ENCODE measurements at places on chromosomes 1 and 21.
A peak's percentile ranks its signal among the peaks of the same experiment; 100 is the strongest.

GRCh38 chr1:213864091-213864490 lies 123.7 kb upstream of the PROX1 start:
- no peak for DNase-seq

- no peak for DNase-seq
Measured at GRCh38 chr1:108053270-108054013, 88.5 kb upstream of the VAV3 start.

DNA sequence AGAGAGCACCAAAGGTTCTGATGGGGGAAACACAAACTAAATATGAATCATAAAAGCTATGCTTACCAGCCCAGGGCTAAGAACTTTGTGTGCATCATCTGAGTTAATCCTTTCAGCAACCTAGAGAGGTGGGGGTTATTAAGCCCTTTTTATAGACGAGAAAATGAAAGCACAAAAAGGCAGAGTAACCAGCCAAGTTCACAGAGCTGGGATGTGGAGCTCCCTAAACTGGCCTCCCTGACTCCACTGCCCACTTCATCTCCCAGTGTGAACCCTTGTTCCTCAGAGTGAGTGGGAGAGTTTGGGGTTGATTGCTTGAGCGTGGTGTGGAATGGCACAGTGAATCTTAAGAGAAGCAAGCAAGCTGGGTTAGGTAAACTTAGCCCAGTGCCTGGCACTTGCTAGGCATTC lies 10.8 kb upstream of the BCAR3 start:
- no peak for DNase-seq

- no peak for DNase-seq
Measured at GRCh38 chr1:88401313-88401712, 282.8 kb upstream of the PKN2 start.

DNA sequence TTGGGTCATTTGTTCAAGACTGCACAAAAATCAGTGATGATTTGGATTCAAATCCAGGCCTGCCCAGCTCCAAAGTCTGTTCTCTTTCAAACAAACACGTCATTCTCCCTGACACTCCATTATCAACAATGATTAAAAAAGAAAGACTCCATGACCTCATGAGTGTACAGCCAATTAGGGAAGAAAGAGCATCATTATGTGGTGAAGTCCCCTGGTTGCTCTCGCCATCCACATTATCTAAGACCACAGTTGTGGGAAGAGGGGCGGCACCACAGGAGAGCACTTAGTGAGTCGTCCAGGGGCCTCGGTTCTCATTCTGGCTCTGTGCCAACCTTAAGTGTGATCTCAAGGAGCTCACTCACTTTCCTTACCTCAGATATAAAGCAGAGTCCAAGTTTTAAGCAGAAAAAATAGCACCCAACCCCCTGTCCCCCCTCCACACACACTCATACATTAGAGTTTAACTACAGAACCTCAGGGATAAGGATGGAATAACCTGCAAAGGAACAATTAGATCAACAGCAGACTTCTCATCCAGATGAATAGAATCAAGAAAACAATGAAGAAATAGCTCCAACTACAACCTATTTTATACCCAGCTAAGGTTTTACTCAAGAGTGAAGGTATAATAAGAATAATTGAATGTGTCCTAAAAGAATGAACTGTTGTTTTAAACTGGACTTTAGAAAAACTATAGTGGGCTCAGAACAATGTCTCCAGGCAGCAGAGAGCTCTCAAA lies 47.8 kb downstream of the COL6A1 start:
- no peak for DNase-seq

GRCh38 chr1:157771661-157772425 lies 5.1 kb downstream of the FCRL2 start:
- no peak for DNase-seq

- peak; percentile 55 for DNase-seq
Measured at GRCh38 chr1:203342192-203342940, 8.6 kb downstream of the FMOD start.

- DNase-seq: peak; percentile 50
Measured at GRCh38 chr21:29376556-29376955, 77.8 kb downstream of the BACH1 start.

GRCh38 chr1:246160374-246160773 lies 346.7 kb downstream of the SMYD3 start:
- no peak for DNase-seq

- DNase-seq: peak; percentile 44
Measured at GRCh38 chr1:32754317-32755097, 51.9 kb upstream of the SYNC start.

- DNase-seq: no peak
Measured at GRCh38 chr1:87154384-87154783, 174.3 kb upstream of the LMO4 start.

DNA sequence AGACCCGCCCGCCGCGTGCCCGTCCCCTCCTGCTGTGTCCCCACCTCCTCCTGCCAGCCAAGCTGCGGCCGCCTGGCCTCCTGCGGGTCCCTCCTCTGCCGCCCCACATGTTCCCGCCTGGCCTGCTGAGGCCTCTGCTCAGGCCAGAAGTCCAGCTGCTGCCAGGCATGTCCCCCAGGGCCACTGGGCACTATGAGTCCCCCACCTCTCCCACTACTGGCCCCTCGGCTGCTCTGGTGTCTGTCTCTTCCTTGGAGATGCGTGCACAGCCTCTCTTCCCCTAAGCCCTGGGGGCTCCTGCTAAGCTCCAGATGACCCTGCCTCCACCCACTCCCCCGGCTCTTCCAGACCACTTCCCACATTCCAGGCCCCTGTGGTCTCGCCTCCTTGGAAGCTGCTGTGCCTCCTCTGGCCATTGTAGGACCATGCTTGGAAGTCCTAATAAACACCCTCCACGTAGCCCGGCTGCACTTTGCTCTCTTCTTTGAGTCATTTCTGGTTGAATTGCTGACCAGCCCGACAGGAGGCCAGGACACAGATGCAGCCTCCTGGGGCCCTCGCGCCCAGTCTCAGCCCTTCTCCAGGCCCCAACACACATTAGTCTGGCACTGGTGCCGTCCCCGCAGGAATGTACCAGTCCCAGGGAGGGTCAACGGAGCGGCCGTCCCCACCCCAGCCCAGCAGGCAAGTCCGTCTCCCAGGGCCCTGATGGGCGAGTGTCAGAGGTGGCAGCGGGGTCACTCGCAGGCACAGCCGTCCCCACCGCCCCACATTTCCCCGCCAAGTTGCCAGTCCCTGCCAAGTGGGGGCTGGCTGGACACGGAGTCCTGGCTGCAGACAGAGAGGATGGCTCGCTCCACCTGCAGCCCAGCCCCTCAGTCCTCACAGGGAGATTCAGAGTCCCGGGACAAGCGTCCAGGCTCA lies 1.1 kb downstream of the KRTAP10-12 start:
- DNase-seq: no peak

DNA sequence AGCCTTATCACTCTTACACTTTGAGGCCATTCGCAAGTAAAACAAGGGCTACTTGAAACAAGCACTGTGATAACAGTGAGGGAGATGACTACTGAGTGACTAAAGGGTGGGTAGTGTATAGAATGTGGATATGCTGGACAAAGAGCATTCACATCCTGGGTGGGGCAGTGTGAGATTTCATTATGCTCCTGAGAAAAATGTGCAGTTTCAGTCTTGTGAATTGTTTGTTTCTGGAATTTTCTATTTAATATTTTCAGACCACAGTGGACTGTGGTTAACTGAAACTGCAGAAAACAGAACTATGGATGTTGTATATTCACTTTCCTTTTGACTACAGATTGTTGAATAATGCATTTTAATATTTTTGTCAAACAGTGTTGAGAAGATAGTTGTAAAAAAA lies 25.1 kb upstream of the B3GALT2 start:
- peak; percentile 2 for DNase-seq

GRCh38 chr21:17964716-17965115 lies 145.6 kb upstream of the C21orf91 start:
- DNase-seq: no peak

GRCh38 chr1:58824753-58825389 lies 41.0 kb upstream of the JUN start:
- no peak for DNase-seq

DNA sequence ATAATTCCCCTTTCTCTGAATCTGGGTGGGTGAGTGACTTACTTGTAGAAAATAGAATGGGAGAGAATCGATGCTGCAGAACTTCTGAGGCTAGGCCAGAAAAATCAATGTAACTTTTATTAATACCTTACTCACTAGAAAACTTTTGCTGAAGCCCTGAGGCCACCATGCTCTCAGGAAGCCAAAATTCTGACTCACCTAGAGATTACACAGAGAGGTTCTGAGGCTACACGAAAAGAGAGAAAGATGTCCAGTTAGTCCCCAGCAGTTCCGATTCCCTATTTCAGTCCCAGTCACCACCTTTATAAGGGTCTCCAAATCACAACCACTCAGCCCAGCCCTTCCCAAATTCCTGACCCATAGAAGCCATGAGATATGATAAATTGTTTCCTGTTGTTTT lies 135.2 kb downstream of the NTPCR start:
- no peak for DNase-seq

GRCh38 chr1:63643517-63643916 lies 50.3 kb downstream of the PGM1 start:
- no peak for DNase-seq

GRCh38 chr1:111734856-111735255 lies 4.3 kb downstream of the INKA2 start:
- no peak for DNase-seq

- DNase-seq: no peak
Measured at GRCh38 chr1:241939798-241940197, 17.8 kb upstream of the BECN2 start.

GRCh38 chr1:2564815-2565374 lies 8.7 kb downstream of the TNFRSF14 start:
- no peak for DNase-seq

DNA sequence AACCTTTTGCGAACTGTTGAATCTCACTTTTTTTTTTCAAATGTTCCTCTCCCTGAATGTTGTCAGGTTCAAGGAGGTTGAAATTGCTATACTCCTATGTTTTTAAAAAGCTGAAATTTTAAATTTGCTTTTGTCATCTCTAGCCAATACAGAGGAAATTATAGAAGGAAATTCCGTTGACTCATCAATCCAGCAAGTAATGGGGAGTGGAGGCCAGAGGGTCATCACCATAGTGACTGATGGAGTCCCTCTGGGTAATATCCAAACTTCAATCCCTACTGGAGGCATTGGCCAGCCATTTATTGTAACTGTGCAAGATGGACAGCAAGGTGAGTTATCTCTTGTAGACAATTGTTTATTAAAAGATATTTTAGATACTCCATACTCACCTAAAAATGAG lies 36.3 kb downstream of the GABPB2 start:
- no peak for DNase-seq

GRCh38 chr1:17752356-17752755 lies 2.8 kb upstream of the ACTL8 start:
- no peak for DNase-seq

GRCh38 chr1:231836227-231836893 lies 209.8 kb downstream of the DISC1 start:
- DNase-seq: no peak

- no peak for DNase-seq
Measured at GRCh38 chr1:202200669-202201068, 7.1 kb downstream of the LGR6 start.

- no peak for DNase-seq
Measured at GRCh38 chr1:176656257-176656995, 193.5 kb downstream of the PAPPA2 start.

DNA sequence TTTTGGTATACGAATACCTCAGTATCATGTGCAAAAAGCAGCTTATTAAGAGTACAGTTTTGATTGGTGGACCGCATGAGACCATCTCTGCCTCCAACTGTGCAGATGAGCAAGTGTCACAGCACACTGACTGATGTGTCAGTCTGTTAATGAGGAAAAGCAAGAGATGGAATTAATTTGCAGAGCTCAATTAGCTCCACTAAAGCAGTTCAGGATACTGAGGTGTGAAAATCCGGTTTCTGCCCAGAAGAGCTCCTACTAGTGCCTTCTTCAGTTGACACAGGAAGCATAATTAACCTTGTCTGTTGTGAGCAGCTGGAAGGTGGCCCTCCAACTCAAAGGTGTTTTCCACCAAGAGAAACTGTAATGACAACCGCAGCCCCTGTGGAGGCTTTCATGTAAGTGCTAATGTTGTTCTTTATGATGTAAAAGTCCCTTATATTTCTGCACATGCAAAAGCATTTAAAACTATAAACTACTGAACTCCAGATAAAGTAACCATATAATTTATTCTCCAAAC lies 44.3 kb downstream of the PCNX2 start:
- DNase-seq: no peak

DNA sequence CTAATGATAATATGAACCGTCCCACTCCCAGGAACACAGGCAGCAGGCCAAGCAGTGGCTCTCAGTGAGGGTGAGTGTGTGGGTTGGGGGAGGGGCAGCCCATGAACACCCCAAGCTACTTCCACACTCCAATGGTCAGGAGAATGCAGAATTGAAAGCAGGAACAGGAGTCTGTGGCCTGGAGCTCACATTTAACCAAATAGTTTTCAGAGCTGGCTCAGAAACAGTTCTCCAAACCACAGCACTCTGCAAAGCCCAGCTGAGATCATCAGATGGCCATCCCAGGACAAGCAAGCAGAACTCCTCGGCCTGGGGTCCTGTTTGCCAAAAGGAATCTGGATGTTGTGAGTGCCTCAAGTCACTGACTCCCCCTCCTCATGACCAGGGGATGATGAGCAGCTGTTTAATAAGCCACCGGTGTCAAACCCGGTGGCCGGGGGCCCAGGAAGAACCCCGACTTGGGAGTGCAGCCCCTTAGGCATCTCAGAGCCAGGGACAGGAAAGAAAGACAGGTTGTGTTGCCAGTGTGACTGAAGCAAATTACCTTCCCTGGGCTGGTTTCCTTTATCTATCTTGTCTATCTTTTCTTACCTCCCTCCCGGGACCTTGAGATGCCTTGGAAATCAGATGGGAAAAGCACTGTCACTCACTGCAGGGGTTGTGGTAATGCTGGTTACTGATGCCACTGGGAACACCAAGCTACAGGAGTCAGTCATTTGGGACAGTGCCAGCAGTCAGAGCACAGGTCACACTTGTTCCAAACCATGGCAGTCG lies 20.4 kb downstream of the DEGS1 start:
- DNase-seq: no peak

GRCh38 chr1:145979746-145980456 lies 15.4 kb downstream of the POLR3GL start:
- peak; percentile 55 for DNase-seq

DNA sequence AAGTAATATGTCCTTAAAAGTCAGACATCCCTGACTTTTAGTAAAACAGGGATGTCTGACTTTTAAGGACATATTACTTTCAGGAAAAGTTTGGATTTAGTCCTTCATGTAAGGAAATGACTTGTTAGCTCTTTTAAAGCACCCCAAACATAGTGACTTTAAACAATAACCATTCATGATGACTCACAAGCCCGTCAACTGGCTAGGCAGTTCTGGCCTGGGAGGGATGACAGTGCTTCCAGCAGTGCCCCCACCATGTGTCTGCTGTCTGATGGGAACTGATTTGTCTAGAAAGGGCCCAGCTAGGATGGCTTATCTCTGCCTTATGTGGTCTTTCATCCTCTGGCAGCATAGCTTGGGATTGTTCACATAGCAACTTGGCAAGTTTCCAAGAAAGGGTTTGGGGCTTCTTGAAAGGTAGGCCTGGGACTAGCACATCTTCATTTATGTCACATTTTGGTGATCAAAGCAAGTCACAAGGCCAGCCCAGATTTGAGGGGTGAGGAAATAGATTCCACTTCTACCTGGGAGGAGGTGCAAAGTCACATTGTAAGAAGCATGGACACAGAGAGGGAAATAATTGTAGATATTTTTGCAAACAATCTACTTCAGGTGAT lies 143.5 kb downstream of the C1orf94 start:
- no peak for DNase-seq

GRCh38 chr1:3908886-3909517 lies 8.9 kb upstream of the C1orf174 start:
- DNase-seq: no peak

Data from CD4-positive, alpha-beta T cell treated with Interleukin-2 at 100 ng/mL for 4 hours (primary cell).